ENCODE measurements at places on chromosomes 7 and 10.

DNA sequence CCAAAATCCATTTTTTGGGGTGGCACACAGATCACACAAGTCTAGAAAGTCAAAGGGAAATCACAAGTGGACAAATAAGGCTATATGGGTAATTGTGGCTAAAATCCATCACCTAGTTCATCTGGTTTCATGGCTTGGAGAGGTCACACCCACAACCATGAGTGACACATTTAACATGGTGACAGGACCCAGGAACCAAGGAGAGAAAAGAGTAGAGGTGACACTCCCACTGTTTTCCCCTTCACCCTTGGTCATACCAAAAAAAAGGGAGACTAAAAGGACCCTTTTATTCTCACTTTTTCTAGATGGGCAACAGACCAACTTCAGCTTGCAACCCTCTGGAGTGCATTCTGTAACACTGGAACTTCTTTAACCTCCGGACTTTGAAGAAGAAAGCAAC lies 46.2 kb upstream of the ZNF107 start:
- no peak for DNase-seq

- DNase-seq: no peak
These were observed 19.5 kb downstream of the RALA start for GRCh38 chr7:39642896-39643295.

- DNase-seq: no peak
These were observed 63.9 kb upstream of the NANOS1 start for GRCh38 chr10:118965645-118966044.

GRCh38 chr10:29925771-29926692 lies 133.4 kb downstream of the JCAD start:
- no peak for DNase-seq

GRCh38 chr7:124856299-124856888 lies 73.2 kb downstream of the POT1 start:
- DNase-seq: peak; percentile 44
